Right ventricle myocardium superior (tissue), 1 donor: ENCODE measurements at places on chromosomes 4 and X. TPM values are rescaled to one million over a fixed set of nuclear protein-coding genes. Genes with fewer than 3 reads are reported as not detected.
A peak's percentile ranks its signal among the peaks of the same experiment; 100 is the strongest.

TMPRSS11F gene
- total RNA-seq, result not detected

AP1S2 gene
- 117 TPM for total RNA-seq

RPS3A gene
- 944 TPM for total RNA-seq

MAGEA12 gene
- not detected for total RNA-seq

GRCh38 chrX:85107407-85107806, 103.7 kb downstream of the APOOL start:
- no peak for DNase-seq

- DNase-seq, result no peak
Measured at GRCh38 chr4:140884431-140885058, 128.4 kb upstream of the TBC1D9 start.

DNA sequence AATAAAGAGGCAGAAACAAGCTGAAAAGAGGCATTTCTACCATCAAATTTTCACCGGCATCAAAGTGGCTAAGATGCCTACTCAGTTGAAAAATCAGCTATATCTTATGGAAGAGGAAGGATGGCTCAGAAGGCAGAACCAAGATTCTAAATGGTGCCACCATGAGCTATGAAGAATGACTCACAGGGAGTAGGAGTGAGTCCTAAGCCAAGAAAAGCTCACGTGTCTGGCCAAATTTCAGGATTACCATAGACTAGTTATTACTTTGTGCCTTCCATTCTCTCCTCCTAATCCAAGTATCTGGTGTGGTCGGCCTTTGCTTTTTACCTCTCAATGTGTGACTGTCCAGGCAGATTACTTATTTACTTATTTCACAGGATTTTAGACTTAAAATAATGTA, 54.8 kb downstream of the BMP3 start:
- no peak for DNase-seq

GRCh38 chr4:56821381-56822243, at the start of gene SPINK2:
Gene SPINK2 (minus strand): TSS chr4:56821701. CDS start chr4:56821662, 39 bp downstream.
- DNase-seq, result peak; percentile 47

GRCh38 chrX:130770615-130771014, 132.4 kb downstream of the ENOX2 start:
- no peak for DNase-seq
